ENCODE measurements at places on chromosomes 11 and 22.

DNA sequence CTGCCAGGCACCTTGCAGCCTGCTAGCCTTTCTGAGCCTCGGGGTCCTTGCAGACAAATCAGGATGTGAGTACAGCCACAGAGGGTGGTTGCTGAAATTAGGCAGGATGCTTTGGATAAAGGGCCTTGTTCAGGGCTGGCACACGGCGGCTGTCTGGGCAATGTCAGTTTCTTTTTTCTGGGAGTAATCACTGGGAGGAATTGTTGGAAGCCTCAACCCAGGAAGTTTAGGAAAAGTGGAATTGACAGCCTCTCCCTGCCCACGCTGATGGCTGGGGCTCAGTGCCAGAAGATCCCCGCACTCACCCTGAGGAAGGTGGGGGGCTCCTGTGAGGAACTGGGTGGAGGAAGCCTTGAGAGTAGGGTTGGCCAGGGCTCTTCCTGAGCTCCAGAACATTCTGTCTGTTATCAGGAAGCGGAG, 37.4 kb downstream of the CD82 start:
- DNase-seq = no peak

- no peak for DNase-seq
Measured at GRCh38 chr22:31218565-31219262, 6.6 kb downstream of the LIMK2 start.

DNA sequence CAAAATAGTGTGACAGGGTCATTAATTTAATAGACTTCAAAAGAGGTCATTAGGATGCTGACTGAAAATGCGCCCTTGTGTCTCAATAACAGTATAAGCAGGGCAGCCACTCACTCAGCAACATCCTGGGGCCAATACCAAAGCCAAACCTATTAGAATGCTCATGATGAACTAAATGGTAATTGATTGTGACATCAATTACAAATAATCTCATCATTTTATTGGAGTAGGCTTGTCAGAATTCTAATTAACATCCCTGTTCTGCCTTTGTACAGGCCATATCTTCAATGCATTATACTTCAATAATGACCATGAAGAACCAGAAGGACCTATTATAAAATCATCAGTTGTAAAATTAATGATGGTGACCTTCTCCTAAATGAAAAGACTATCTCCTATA, 64.2 kb downstream of the DNAJC24 start:
- no peak for DNase-seq

DNA sequence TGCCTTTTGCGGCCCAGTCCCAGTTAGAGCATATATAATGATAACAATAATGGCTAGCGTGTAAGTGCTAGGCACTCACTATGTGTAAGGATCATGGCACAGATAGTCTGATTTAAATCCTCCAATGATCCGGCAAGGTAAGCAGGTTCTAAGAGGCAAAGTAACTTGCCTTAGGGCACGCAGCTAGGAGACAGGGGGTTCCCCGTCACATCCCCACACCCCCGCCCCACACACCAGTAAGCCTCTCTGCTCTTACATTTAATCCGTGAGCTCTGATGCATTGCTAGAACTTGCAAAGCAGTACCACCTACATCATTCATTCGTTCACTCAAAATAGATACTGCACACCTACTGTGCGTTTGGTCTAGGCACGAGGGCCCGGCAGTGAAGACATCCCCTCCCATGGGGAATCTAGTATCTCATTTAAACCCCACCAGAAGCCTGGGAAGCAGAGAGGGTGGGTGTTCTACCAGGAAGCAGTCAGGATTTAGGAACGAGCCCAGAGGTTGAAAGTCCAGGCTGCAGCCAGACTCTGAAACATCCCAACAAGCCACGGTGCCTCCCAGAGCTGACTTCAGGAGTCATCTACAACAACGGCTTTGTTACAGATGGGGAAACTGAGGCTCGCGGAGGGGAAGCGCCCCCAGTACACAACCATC, 20.6 kb downstream of the TMPRSS6 start:
- DNase-seq = no peak

- DNase-seq = no peak
Measured at GRCh38 chr11:19777377-19778102, 64.9 kb downstream of the NAV2 start.

- no peak for DNase-seq
Measured at GRCh38 chr11:6546735-6547134, 49.7 kb downstream of the DNHD1 start.

GRCh38 chr11:58444300-58444699, 2.3 kb upstream of the OR5B12 start:
- DNase-seq = no peak

DNA sequence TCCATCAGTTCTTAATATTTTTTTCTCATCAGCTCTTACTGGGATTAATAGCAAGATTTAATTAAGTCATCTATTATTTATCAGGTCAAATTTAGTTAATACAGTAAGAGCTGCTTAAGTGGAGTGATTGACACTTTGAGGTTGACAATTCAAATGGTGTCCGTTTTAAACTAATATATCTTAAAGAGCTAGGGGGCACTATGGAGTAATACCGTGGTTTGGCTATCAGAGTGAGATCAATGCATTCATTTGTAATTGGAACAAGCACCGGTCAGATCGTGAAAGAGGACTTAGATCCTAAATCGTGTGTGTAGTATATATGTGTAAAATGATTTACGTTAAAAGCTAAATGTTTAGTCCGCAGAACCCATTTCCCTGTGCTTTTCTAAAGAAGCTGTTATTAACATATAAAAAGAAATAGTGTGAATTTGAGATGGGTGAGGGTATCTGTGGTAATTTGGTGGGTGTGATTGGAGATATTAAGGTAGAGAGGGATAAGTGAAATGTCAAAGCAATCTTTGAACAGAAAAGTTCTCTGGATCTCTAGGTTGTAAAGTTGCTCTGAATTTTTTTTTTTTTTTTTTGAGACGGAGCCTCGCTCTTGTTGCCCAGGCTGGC, 2.3 kb downstream of the SIK2 start:
- DNase-seq = peak; percentile 43

- no peak for DNase-seq
Measured at GRCh38 chr11:70103256-70103975, 25.3 kb downstream of the ANO1 start.

DNA sequence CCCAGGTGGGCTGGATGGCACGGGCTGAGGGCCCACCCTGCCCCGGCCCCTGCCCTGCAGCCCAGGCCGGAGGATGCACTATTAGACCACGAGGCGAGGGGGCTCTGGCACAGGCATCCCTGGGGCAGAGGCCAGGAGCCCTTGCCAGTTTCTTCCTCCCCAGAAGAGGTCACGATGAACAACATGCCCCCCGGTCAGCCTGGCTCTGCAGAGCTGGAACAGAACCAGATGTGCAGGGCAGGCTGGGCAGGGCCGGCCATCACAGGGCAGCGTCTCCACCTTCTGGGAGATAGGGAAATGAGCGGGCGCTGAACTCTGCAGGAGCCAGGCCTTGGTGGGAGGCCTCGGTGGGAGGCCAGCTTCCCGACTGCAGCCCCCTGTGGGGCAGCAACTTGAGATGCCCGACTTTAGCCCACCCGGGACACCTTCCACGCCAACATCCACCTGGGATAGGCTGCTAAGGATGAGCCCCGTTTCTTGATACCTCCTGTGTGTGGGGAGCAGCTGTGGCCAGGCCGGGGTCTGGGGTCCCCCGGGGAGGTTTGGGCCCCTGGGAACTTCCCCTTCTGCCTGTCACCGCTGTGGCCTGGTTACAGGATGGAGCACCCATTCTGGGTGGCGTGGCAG, 21.8 kb upstream of the GNB1L start:
- no peak for DNase-seq

- DNase-seq = no peak
Measured at GRCh38 chr22:32211011-32211410, 6.1 kb upstream of the RFPL2 start.

DNA sequence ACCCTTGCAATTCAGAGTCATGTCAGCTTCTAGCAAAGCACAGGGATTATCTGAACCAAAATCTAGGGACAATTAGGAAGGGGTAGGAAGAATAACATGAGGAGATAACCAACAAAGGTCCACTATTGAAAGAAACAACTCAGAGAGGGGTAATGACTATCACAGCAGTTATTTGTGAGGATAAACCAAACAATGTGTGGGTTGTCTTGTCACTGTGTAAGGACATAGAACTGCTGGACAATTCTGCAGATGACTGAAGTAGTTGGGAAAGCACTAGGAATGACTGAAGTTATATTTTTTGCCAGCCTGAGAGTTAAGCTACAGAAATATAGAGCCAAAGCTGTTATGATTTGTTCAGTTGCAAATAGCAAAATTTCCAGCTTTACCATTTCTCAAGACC, 858.4 kb upstream of the CCDC90B start:
- DNase-seq = no peak

DNA sequence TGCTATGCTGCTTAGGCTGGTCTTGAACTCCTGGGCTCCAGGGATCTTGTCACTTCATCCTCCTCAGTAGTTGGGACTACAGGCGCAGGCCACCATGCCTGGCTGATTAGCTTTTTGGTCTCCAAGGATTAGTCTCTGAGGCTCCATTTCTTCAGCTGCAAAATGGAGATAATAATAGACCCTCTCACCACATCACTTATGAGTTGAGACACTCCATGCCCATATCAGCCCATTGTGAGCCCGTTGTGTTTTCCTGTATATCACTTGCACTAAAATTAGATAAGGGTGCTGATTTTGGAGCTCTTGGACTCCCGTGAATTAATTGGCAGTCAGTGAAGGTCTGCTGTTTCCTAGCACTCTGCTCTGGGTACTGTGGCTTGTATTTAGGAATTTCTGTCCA, 36.0 kb downstream of the DEPDC5 start:
- no peak for DNase-seq

- DNase-seq = no peak
Measured at GRCh38 chr11:10494636-10495463, 39.8 kb downstream of the AMPD3 start.

- no peak for DNase-seq
Measured at GRCh38 chr11:118098996-118099837, 12.5 kb upstream of the SMIM35 start.

- DNase-seq = no peak
Measured at GRCh38 chr11:87600938-87601337, 563.2 kb downstream of the TMEM135 start.

GRCh38 chr11:12454782-12455181, 77.4 kb downstream of the PARVA start:
- no peak for DNase-seq

DNA sequence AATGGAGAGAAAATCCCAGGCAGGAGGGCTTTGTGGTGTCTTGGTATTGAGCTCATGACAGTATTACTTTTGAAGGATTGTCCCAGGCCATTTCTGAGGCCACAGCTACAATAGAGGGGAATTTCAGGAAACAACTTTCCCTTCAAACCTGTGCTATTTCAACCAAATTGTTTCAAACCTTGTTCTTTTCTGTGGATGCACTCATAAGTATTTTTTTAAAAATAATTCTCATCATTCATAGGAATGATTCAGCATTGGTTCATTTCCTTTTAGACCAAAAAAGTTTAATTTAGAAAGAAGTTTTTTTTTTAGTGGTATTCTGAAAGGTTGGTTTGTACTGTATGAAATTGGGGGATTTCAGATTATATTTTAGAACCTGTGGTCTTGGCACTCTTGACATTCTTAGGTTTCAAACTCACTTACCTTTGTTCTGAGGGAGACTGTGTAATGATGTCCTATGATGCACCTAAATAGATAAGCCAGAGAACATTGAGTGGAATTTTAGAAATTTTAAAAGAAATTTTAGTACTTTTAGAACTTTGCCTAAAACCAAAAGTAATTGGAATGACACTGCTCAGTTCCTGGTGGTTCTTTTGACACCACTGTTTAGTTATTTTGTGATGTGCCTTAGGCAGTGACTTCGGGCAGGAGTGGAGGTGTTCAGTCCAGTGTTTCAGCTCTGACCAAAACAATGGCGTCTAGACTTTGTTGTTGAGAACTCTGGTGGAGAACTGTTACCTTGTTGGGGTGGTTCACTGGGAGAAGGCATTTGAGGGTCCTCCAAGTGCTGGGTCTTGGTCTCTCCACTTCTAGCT, 12.2 kb downstream of the TEAD1 start:
- no peak for DNase-seq

- no peak for DNase-seq
Measured at GRCh38 chr22:39543095-39543494, 10.5 kb upstream of the RPS19BP1 start.

DNA sequence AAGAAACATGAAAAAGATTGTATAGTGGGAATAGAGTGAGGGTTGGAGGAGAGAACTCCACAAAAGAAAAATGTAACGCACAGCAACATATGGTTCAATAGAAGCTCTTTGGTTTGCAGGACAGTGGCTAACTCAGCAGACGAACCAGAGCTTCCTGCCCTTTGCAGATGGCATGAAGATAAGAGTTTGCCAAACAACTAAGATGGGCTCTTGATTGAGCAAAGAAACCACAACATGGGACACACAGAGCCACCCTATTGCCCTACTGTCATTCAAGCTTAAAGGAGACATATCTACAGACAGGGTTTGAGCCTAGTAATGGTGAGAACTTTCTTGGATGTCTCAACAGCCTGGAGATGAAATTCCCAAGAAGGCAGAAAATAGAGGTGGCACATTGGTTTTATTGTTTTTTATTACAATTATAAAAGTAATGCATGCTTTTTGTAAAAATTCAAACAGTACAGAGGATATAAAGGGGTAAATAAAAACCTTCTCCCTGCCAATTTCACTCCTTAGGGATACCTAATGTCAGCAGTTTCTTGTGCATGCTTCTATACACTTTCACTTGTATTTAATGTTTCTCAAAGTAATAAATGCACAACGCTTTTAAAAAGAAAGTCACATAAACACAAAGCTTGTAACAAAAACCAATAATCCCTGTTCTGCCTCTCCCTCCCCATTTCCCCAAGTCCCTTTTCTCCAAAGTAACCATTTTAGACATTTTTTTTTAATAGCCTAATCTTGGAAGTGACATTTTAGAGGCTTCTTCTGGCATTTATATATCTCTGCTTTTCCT, 63.7 kb downstream of the COPB1 start:
- no peak for DNase-seq

DNA sequence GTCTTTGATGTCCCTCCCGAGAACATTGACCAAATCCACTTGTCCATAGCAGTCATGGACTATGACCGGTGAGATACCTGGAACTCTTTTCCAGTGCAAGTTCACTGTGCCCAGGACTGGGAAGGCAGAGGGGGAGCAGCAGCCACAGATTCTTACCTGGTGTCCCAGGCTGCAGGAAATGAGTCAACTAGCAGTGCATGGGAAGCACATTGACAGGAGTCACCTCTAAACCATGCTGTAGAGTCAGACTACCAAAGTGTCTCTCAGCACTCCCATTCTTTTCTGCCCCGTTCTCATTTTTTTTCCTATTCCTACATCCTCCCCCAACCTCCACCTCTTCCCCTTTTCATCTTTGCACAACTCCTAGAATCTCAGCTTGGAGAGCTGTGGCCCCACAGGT, 67.2 kb upstream of the OLFML1 start:
- DNase-seq = no peak

GRCh38 chr22:20157430-20158183, 6.8 kb upstream of the CCDC188 start:
- DNase-seq = no peak

DNA sequence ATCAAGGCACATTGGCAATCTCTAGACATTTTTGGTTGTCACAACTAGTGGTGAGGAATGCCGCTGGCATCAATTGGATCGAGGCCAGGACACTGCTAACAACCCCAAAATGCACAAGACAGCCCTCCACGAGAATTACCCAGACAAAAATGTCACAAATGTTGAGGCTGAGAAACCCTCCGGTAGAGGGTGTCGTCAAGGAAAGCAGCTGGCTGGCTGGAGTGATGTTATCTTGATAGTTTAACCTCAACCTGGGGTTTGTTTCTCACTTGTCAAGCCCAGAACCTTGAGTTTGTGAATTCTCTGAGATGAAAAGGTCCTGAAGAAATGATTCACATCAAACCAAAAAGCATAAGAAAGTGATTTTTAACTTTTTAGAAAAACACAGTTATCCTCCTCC, 21.1 kb upstream of the TMPRSS13 start:
- no peak for DNase-seq

GRCh38 chr11:73945396-73945795, 5.4 kb upstream of the DNAJB13 start:
- no peak for DNase-seq
